Activated naive CD4-positive, alpha-beta T cell treated with Interleukin-2 at 50 U/mL for 16 hours (primary cell): ENCODE measurements at places on chromosomes 2 and 18.
A peak's percentile ranks its signal among the peaks of the same experiment; 100 is the strongest.

GRCh38 chr2:118519511-118519910 is 327.9 kb downstream of the EN1 start:
- DNase-seq: no peak

DNA sequence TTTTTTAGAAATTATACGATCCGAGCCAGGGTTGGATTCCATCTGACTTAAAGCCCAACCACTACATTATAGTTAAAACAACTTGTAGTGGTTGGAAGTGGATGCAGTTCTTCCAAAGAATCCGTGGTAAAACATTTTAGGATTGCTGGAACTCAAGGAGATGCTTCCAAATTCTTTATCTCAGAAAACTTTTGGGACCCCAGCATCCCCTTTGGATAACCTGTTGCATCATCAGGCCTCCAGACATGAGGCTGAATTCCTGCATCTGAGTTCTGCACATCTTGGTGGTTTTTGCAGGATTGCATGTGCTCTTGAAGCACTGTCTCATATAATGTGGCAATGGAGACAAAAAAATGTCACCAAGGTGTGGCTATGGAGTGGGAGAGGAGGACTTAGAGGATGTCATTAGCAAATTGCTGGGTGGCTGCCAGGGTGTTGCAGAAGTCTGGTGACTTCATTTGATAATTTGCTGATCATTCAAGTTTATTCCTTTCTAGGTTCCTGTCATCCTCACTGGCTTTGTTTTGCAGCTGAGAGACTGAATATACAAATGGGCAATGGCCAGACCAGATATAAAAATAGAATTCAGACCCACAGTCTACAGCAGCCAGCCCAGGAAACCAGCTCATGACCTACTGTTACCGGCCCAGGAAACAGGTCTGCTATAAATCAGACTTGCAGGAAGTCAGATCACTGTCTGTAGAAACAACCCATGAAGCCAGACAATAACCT is 207.7 kb downstream of the BCL2 start:
- DNase-seq: no peak

- DNase-seq: no peak
Observed at GRCh38 chr18:3540805-3541548, 91.0 kb downstream of the TGIF1 start.

DNA sequence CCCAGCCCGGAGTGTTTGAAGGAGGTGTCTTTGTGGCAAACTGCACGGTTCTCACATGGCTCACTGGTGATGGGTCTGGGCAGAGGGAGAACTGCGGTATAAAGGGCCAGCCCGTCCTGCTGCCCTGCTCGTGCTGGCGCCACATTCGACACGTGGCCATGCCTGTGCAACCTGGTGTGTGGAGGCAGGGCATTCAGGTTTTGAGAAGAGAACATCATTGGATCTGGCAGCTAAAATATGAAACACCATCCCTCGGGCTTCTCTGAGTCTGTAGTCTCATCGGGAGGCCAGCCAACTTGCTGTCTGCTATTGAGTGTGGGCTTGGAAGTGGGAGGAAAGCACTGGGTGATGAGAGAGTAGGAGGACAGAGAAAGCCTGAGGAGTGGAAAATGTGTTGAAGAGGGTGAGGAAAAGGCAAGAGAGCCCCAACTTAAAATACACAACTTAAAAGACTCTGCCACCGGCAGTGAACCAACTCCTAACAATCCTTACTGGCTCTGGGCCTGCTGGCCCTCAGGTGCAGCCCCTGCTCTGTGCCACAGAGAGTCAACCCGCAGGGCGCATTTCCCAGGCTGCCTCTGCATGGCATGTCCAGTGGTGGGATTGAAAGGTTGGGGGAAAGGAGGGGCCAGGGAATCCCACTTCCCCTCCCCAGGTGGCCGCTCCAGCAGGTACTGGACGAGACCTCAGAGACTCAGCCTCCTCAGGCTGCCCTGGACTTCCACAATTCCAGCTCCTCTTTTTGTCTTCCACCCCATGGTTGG is 112.7 kb upstream of the DLX2 start:
- DNase-seq: no peak

GRCh38 chr2:70381821-70382220 is 80.0 kb upstream of the FAM136A start:
- no peak for DNase-seq

DNA sequence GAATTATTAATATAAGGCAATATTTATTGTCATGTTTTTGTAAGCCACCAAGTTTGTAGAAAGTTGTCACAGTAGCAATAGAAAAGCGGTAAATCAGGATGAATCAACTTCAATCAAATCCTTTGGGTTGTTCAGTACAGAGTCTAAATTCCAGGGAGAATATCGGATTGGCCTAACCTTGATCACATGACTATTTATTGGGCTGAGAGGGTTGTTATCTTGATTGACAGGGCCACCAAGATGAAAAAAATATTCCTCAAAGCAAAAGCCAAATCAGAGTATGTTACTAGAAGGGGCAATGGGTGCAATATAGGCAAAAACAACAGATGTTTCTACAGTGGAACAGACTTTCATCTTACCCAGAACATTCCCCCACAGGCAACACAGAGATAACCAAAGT is 270.0 kb downstream of the METTL4 start:
- no peak for DNase-seq

DNA sequence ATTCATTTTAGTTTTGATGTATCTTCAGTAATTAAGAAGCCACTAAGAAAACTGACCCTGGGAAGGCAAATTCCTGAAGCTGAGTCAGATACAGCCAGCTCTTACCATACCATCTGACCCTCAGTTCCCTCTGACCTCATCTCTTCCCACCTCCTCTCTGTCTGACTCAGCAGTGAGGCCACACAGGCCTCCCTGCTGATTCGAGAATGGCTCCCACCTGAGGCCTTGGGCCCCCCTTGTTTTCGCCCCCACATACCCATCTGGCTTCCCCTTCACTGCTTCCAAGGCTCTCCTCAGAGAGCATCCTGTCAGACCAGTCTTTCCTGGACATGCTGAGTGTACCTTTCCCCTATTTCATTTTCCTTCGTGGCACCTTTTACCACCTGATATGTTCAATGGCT is 71.0 kb upstream of the CYP1B1 start:
- no peak for DNase-seq

DNA sequence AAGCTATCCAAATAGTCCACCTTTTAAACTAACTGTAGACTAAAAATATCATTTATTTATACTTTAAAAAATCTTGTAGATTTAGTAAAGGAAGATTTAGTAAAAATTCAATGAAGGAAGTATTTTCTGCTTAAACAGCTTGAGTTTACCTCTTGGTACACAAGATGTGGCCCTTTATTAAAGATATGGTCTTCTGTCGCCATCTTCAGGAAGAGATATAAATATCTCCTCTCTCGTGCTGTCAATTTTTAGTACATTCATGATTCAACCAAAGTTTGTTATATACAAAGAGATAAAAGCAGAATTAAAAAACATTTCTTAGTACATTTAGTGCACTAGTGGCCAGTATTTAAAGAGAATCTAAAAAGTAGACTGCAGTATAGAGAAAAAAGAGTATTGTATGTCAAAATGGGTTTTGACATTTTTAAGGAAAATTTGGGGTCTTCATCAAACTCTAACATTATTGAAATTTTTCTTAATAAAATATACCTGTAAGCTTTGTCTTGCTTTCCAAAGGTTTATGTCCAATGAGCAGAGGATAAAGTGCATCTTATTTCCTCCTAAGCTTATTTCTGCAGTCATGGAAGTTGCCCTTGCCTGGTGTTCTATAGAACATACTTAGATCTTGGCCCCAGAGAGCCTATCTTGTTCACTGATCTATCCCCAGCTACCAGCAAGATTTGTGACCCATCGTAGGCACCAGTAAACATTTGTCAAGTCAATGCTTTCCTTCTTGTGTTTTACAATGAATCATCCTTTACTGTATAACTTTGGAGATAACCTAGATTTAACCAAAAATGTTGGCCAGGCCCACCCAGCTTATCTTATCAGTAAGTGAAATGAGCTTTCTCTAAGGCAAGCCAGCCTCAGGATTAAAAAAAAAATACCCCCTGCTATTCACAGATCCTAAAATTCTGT is 18.5 kb upstream of the EML6 start:
- DNase-seq: no peak

DNA sequence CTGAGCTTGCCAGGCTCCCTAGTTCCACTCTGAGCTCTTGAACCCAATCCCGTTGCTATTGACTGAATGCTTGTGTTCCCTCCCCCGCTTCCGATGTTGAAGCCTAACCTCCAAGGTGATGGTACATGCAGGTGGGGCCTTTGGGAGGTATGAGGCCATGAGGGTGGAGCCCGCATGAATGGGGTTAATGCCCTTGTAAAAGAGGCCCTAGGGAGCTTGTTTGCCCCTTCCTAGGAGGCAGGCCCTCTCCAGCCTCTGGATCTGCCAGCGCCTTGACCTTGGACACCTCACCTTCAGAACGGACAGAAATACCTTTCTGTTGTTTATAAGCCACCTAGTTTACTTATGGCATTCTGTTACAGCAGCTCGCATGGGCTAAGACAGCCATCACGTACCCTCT is 71.6 kb downstream of the TFCP2L1 start:
- no peak for DNase-seq

- no peak for DNase-seq
Observed at GRCh38 chr2:196482119-196483065, 157.1 kb upstream of the CCDC150 start.

- DNase-seq: no peak
Observed at GRCh38 chr2:96918754-96919550, 49.1 kb upstream of the SEMA4C start.

DNA sequence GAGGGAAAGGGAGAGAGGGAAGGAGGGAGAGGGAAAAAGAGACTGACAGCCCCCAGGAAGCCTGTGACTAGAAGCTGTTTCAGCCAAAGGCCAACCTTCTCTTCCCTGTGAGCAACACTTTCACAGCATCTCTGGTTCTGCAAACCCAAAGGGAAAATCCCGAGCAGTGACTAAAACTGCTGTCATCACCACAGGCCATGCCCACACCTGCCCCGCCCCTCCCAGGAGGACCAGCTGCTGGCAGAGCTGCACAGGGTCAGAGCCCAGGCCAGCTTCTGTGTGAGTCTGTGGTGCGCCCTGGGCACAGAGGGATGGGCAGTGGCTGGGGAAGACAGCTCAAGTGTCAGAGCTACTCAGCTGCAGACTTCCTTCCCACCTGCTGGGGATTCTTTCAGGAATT is 64.9 kb upstream of the OTOS start:
- peak; percentile 60 for DNase-seq

- no peak for DNase-seq
Observed at GRCh38 chr2:86143307-86143706, 37.3 kb downstream of the PTCD3 start.

DNA sequence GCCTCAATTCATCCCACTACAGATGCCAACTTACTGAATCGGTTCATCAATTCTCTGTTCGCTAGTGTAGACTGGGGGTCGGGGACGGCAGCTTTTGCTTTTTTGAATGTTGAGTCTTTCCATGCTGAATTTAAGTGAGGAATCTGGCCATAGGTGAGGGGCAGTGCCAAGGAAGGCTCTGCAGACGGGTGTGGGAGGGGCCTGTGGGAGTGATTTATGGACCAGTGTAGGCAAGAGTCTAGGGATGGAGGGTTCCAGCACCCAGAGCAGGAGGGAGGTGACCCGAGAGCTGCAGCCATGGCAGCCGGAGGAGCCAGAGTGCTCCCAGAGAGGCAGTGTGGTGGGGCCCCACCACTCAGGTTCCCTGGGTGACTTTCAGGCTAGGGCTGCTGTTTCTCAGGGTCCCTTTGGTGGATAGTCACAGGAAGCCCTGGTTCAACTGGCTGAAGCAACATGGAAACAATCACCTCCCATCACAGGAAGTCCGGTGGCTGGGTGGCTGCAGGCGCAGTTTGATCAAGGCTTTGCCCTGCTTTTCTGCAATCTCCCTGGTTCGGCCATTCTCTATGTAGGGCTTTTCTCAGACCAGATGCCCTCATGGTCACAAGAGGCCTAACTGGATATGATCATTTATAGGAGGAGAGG is 16.9 kb upstream of the TEX44 start:
- no peak for DNase-seq

GRCh38 chr2:3483227-3483985 is 35.9 kb downstream of the ADI1 start:
- no peak for DNase-seq

DNA sequence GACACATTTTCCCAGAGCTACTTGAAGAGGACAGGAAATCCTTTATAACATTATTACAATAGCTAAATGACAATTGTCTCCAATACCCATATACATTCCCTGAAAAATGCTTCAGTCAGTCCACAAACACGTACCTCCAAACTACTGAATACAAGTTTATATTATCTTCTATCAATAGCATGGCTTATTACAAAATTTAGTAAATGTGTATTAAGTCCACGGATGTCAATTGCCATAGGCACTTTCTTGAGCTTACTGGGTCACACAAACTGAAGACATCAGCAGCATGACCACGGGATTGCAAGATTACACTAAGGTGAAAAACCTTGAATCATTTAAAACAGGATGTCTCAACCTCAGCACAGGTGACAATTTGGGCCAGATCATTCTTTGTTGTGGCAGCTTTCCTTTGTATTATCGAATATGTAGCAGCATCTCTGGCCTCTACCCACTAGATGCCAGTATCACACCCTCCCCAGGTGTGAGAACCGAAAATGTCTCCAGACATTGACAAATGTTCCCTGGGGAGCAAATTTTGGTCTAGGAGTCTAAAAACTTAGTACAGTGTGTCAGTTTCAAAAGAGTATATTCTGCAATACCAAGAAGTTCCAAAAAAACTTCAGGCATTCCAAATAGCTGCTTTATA is 1.4 kb downstream of the MBD2 start:
- peak; percentile 47 for DNase-seq

DNA sequence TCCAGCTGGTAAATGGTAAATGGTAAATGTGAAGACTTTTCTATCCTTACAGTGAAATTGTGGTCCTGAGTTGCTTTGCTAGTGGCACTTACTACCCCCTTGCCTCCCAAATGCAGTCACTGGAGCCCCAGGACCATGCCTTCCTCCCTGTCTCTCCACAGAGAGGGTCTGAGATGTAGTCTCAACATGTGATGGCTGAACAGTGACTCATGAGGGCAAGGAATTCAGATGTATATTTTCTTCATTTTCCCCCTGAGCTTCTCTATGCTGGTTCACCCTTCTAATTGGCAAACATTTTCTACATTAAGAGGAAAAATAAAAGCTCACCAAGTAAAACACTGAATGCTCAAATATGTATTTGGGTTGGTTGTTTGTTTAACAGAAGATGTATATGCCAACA is 232.0 kb downstream of the SH3BP4 start:
- DNase-seq: no peak

- no peak for DNase-seq
Observed at GRCh38 chr18:627231-627630, 30.2 kb upstream of the TYMS start.

GRCh38 chr2:37774976-37775907 is 103.8 kb upstream of the CDC42EP3 start:
- DNase-seq: no peak

GRCh38 chr2:11940121-11940743 is 193.8 kb downstream of the LPIN1 start:
- DNase-seq: no peak

- no peak for DNase-seq
Observed at GRCh38 chr18:31197676-31198075, 35.0 kb upstream of the DSC1 start.

GRCh38 chr2:46410273-46411244 is 68.8 kb upstream of the TMEM247 start:
- no peak for DNase-seq

- no peak for DNase-seq
Observed at GRCh38 chr2:15647622-15648590, 56.2 kb downstream of the DDX1 start.

- no peak for DNase-seq
Observed at GRCh38 chr2:163794635-163795034, 58.8 kb upstream of the FIGN start.
